AG04449 (cell line): ENCODE measurements at places on chromosomes 7 and 10.

DNA sequence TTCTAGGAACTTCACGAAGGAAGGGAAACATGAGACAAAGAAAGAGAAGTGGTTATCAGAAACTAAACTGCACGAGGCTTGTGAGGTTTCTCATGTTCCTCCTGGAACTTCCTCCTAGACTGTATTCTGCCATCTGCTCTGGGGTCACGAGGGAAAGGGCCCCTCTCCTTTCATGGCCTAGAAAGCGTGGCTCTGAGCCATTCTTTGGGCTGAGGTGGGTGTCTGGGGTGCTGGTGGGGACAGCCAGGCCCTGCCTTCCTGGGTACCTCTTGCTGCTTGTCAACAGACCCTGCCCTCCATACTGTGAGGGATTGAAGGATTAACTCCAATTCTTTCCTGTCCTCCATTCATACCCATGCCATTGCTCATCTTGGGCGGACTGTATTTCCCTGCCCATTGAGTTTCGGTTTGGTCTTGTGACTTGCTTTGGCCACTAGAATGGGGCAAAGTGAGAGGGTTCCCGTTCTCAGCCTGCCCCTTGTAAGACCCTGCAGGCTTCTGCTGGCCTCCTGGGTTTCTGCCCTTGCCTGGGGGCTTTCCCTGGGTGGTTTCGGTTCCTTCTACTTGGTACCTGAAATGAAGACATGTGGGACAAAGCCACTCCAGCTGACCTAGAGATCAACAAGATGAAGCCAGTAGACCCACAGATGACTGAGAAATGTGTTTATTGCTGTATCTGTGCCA is 14.9 kb upstream of the GIMAP8 start:
- DNase-seq: no peak

GRCh38 chr10:29532256-29532878 is 102.4 kb downstream of the SVIL start:
- DNase-seq: no peak

DNA sequence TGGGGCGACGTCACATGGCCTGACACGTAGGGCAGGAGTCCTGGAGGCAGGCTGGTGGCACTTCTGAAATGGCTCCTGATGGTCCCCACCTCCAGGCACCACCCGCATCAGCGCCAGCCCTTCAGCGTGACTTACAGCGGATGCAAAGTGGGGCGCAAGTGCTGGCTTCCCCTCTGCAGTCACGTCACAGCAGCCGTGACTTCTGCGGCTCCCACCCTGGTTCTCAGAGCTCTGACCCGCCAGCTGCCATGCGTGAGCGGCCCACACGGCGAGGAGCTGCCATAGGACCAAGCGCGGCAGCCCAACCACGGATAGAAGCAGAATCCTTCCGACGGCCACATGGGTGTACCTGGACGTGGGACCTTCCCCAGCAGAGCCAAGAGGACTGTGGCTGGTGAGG is 159.0 kb downstream of the ELFN1 start:
- DNase-seq: no peak

- no peak for DNase-seq
Measured at GRCh38 chr7:42283553-42283952, 46.5 kb upstream of the GLI3 start.

GRCh38 chr7:152485826-152486225 is 50.0 kb upstream of the KMT2C start:
- no peak for DNase-seq
